ENCODE measurements at places on chromosomes 16 and 17.
A peak's percentile ranks its signal among the peaks of the same experiment; 100 is the strongest.

GRCh38 chr17:36683387-36683786, 82.0 kb downstream of the MRM1 start:
- DNase-seq = no peak

DNA sequence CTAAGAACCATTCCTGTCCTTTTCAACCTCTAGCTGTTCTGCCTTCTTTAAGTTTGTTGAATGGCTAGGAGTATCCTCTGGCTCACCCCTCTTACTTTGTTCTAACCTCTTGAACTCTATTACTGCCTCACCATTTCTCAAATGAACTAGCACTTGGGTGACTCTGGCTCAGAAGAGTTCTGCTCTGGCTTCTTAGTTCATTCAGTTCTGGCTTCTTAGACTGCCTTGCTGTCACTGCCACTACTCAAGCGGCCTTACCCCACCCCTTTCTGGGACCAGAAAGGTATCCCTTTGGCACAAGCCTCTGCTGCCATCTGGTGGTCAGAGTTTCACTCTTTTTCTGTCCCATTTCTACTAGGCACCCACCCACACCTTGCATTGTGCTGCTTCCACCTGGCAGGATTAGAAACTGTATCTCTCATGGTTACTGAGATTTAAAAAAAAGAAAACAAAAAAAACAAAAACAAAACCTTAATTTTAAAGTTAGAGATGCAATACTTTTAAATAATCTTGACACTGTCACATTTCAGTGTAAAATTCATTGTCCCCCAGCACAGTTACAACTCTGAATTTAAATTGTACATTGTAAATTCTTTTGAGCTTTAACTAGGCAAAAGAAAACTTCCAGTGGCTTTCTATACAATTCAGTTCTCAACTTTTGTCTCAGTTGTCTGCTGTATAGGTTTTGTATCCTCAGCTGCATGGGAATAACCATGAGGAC, 6.9 kb upstream of the ABCA10 start:
- DNase-seq = peak; percentile 94

DNA sequence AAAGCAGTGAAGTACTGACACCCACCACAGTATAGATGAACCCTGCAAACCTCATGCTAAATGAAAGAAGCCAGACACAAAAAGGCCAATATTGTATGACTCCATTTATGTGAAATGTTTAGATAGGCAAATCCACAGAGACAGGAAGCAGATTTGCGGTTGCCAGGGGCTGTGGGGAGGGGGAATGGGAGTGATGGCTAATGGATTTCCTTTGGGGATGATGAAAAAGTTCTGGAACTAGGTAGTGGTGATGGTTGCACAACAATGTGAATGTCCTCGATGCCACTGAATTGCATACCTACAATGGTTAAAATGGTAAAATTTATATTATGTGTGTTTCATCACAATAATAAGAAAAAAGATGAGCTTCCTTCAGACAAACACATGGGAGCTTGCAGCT, 28.4 kb upstream of the WFIKKN2 start:
- no peak for DNase-seq

DNA sequence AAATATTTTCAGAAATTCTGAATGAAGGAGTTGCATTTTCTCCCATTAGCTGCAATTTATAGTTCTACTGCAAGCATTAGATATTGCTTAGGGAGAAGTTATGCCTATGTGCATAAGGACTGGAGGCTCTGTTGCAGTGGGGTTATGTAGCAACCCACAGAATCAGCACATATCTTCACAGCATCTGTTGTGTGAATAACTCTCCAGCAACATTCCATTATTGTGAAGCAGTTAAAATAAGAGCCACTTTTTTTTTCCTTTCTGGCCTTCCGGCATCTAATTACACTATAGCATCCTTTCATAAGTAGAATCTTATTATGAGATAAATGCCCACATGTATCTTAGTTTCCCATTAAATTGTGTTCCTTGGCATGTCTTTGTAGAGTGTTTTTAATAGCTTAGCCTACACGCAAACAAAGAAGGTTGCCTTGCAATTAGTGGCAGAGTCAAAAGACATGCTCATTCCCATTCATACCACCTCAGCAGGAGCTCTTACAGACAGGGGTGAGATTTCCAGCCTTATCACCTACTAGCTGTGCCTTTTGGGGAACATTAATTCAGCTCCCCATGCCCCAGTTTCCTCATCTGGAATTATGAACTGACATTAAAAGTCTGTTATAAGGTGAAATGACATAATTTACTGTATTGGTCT, 596.0 kb upstream of the GOT2 start:
- no peak for DNase-seq
